ENCODE measurements at places on chromosomes 16 and 17.

- DNase-seq: no peak
Observed at GRCh38 chr16:87764600-87765472, 950 bp downstream of the KLHDC4 start.

GRCh38 chr17:56707312-56708219 lies 114.1 kb downstream of the NOG start:
- DNase-seq: no peak

- no peak for DNase-seq
Observed at GRCh38 chr16:72168365-72168764, 3.6 kb downstream of the PMFBP1 start.

GRCh38 chr16:17213025-17213424 lies 257.7 kb downstream of the XYLT1 start:
- no peak for DNase-seq

GRCh38 chr17:12521416-12521815 lies 144.3 kb upstream of the MYOCD start:
- DNase-seq: no peak

- no peak for DNase-seq
Observed at GRCh38 chr16:49489686-49490320, 116.2 kb downstream of the C16orf78 start.

DNA sequence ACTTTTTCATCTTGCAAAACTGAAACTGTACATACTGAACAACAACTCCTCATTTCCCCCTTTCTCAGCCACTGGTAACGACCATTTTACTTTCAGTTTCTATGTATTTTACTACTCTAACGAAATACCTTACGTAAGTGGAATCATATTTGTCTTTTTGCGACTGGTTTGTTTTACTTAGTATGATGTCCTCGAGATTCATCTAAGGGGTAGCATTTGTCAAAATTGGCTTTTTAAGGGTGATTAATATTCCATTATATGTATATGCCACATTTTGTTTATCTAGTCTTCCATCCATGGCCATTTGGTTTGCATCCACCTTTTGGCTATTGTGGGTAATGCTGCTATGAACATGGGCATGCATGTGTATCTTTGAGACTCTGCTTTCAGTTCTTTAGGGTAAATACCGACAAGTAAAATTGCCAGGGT lies 10.4 kb downstream of the KPNB1 start:
- DNase-seq: no peak

- no peak for DNase-seq
Observed at GRCh38 chr17:81249223-81250040, 10.3 kb downstream of the NDUFAF8 start.

- no peak for DNase-seq
Observed at GRCh38 chr16:16052916-16053315, 103.5 kb downstream of the ABCC1 start.

DNA sequence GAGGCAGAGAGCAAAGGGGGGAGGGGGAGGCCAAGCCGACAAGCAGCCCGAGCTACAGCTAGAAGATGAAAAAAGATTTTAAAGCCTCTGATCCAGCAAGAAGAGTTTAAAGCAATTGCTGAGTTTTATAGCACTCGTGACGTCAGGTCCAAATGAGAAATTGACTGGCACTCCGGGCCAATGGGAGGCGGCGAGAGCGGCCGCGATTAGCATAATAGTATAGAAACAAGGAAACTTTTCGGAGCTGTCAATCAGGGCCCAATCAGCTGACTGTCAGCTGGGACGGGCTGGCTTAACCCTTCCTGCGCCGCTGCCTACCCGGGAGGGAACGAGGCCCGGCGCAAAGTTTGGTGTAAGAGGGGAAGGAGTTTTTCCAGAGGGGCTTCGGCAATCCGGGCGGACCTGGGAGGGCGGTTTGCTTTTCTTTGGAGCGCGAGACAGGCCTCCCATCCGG lies at the start of gene MAF:
Gene MAF, minus strand, starts transcription at position 100 of the 454 bp plus-strand sequence. CDS start 835 bp downstream, outside the sequence.
- DNase-seq: peak; percentile 48

GRCh38 chr17:12867726-12868125 lies 78.4 kb downstream of the ARHGAP44 start:
- no peak for DNase-seq

- no peak for DNase-seq
Observed at GRCh38 chr16:22370038-22370820, 4.2 kb downstream of the CDR2 start.

GRCh38 chr17:58913552-58913951 lies 157.9 kb downstream of the PPM1E start:
- no peak for DNase-seq

GRCh38 chr16:1543085-1543896 lies 9.8 kb downstream of the TMEM204 start:
- DNase-seq: no peak

DNA sequence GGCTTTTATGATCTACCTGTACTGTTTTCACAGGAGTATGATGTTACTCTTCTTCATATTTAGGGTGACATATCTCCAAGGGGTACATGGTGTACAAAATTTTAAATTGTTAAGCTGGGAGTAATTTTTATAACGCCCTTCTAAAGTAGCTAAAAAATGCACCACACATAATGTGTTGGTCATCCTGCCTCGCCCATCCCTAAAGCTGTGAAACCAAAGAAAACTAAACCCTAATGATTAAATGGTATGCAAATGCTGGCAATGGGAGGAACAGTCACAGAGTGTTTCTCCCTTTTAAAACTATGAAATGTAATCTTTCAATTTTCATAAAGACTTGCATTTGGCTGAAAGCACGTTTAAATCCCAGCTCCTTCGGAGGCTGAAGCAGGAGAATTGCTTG lies 2.0 kb upstream of the KRT24 start:
- no peak for DNase-seq

DNA sequence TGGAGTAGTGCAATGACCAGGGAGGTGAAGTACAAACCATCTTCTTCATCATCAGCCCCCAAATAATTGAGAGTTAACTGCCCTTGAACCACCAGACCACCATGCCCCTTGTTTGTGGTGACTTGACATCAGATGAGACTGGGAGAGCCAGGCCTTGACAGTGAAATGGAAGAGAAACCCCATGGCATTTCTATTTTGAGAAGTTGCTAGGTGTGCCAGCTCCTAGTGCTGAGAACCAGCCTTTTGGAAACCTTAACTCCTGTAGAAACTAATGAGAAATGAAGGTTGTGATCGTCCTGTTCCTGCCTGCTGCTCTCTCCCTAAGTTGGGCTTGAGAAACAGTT lies 2.8 kb downstream of the TMEM94 start:
- DNase-seq: no peak

DNA sequence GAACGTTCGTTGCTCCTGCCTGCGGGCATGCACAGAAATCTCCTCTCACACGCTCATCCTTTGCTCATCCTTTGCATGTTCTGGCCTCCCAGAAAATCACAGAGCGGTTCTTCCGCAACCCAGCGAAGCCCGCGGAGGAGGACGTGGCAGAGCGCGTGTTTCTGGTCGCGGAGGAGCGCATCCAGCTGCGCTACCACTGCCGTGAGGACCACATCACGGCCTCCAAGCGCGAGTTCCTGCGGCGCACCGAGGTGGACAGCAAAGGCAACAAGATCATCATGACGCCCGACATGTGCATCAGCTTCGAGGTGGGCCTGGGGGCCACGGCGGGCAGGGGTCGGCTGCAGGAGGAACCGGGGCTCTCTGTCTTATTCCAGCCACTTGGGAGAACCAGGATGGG lies 9.6 kb upstream of the KATNB1 start:
- DNase-seq: no peak

- DNase-seq: peak; percentile 32
Observed at GRCh38 chr16:74998481-74999218, at the start of gene ZNRF1. Gene ZNRF1 (plus strand): TSS chr16:74999024. CDS start chr16:74999672, 648 bp downstream.

DNA sequence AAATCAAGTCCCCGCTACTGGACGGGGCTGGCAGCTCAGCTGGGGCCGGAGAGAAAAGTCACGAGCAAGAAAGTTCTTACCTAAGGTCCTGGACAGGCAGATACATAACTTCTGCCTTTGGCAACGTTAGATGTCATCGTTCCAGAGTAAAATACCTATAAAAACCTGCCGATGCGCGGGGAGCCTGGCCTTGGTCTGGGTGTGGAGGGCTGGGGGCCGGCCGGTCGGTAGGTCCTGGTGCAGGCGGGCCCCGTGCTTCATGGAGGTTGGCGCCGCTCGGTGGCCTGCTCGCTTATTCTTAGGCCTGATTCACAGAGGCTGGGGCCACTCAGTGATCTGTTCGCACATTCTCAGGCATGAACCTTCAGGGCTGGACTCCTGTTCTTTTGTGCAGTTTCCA lies 33.7 kb upstream of the ZNF750 start:
- DNase-seq: no peak

DNA sequence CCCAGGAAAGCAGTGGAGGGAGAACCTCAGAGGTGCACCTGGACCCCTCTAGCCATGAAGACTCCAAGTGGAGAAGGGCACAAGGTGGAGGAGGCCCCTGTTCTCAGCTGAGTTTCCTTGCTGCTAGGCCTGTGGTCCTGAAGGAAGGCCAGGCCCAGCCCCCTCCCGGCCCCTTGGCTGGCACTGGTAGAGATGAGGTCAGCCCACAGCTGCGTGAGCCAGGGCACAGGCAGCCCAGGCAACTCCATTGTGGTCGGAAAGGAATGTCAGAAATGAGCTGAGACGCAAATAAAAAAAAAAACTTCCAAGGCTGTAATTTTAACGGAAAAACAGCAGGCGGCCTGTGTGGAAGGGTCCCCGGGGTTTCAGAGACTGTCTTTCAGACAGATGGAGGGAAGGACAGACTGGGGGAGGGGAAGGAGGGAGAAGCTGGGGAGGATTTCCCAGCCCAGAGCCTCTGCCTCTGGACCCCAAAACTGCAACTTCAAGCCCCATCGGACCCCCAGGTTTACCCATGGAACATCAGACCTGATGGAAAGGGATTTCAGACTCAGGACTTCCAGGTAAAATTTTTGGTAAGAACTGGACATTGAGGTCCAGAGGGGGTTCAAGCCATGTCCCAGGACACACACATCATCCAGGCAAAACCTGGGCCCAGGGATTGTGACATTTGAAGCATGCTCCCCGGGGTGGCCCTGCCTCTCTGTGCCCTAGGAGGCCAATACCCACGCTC lies 25.6 kb upstream of the MRPS23 start:
- no peak for DNase-seq

DNA sequence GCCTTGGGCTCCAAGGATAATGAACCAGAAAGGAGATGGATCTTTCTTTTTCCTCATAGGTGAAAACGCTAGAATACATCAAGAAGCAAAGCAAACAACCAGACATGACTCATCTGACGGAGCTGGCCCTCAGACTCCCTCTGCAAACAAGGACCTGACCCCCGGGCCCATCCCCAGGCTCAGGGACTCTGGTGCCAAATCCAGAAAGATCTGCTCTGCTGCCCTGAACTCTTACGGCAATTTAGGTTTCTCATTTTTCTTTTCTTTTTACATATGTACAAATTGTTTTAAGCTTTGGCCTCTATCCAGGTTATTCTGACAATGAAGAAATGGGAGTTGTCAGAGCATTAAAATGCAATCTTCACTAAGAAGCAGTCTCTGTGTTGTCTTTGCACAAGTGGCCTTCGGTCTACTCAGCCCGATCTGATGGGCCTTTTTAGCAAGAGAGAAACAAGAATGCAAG lies 17.7 kb downstream of the KNOP1 start:
- peak; percentile 61 for DNase-seq

- DNase-seq: no peak
Observed at GRCh38 chr17:50420419-50421112, 5.5 kb upstream of the ACSF2 start.

GRCh38 chr16:59601452-59601851 lies 867.3 kb upstream of the GOT2 start:
- DNase-seq: no peak

DNA sequence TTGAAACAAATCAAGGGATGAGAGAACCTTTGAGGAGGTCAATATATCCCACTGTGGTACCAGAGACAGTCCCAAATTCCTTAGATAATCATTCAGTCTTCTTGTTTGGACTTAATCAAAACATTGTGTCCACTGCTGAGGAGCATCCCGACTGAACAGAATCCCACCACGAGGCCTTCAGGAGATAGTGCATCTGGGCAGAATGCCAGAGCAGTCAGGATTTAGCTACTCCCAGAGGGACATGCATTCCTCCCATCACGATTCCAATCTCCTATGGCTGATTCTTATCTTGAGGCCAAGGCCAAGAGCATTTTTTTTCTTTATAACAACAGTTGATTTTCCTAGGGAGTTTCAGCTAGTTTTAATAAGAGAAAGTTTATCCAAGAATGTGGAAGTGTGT lies 87.4 kb upstream of the COX10 start:
- DNase-seq: no peak

DNA sequence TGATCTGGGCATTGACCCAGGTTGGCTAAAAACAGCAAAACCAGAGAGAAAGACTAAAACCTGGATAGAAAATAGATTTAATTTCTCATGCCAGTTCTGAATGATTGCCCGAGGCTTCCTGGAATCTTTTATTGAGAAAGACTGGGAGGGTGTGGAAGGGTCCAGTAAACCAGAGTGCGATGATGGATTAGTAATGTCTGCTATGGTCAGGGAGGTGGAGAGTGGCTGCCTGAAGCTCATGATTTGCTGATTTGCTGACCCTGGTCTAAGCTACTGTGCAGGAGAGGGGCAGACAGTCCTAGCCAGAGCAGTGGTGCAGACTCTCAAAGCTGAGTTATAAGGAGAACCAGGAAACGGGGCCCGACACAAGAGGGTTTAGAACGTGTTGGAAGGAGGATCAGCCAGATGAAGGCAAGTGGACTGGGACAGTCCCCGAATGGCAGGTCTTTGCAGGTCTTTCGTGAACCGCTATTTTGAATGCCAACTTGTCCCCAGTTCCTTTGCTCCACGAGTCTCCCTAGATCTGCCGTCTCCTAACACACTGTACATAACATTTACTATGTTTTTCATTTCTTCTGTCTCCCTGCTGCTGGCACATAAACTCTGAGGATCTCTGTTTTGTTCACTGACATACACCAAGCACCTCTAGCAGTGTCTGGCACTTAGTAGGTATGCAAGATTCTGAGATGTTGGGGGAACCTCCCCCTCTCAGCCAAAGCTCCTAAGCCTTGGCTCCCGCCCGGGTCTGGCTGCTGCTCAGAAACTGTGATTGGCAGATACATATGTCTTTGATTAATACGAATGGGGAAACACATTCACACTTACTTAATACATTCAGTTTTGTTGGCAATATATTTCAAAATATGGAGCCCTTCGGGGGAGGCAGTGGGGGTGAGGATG lies 237.3 kb upstream of the TNRC6C start:
- no peak for DNase-seq

GRCh38 chr17:77768248-77768852 lies 190.2 kb upstream of the TNRC6C start:
- no peak for DNase-seq

GRCh38 chr17:32356750-32357149 lies 6.8 kb downstream of the ZNF207 start:
- no peak for DNase-seq

- DNase-seq: no peak
Observed at GRCh38 chr17:39196808-39197291, 619 bp downstream of the CACNB1 start.

GRCh38 chr17:55228683-55229192 lies 36.0 kb upstream of the HLF start:
- DNase-seq: no peak

GRCh38 chr17:9177212-9177611 lies 155.9 kb downstream of the NTN1 start:
- DNase-seq: no peak
